ENCODE measurements at places on chromosomes 1 and 21.

- no peak for DNase-seq
These were observed 24.5 kb upstream of the VWA5B1 start for GRCh38 chr1:20266141-20266540.

DNA sequence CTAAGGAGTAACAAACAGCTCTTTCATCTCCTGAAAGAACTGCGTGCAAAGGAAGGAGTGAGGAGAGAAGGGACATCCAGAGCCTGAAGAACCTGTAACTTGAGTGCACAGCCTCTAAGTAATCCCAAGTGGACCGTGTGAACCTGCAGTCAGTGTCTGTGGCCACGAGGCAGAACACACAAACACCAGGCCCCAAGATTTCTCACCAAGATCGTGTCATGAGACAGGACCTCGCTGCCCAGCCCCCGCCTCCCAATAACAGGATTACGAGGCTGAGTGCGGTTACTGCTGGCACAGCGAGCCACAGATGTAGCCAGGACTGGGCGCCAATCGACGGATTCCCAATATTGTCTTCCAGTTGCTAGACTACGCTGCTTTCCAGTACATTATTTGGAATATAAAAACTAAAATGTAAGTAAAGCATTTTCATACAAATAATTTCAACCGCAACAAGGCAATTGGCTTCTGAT, 101.3 kb upstream of the SLC25A33 start:
- no peak for DNase-seq

DNA sequence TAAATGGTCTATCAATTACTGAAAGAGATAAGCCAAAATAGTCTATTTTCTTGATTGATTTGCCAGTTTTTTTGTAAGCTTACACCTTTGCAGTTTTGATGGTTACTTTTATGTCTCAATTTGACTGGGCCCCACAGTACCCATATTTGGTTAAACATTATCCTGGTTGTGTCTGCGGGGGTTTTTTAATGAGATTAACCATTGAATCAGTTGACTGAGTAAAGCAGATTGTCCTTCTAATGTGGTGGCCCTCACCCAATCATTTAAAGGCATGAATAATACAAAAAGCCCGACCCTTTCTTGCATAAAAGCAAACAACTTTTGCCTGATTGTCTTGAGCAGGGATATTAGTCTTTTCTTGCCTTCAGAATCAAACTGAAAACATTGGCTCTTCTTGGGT, 650.0 kb upstream of the RGS18 start:
- DNase-seq = no peak

DNA sequence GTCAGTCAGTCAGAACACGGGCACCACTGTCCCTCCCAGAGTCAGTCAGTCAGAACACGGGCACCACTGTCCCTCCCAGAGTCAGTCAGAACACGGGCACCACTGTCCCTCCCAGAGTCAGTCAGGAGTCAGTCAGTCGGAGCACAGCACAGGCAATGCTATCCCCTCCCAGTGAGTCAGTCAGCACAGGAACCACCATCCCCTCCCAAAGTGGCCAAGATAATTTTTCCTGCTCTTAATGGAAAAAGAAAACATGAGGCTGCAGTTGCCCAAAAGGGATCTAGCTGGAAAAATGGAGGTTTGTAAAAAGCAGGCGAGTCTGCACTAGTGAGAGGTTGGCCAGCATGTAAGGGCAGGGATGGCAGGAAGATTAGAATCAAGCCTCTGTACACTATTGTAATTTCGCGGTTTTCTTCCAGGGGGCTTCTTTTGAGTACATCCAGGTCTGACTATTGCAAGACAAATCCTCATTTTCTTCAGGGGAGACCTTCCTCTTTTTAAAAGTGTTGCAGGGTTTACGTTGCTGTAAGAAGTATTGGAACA, 213.8 kb downstream of the SIPA1L2 start:
- no peak for DNase-seq

DNA sequence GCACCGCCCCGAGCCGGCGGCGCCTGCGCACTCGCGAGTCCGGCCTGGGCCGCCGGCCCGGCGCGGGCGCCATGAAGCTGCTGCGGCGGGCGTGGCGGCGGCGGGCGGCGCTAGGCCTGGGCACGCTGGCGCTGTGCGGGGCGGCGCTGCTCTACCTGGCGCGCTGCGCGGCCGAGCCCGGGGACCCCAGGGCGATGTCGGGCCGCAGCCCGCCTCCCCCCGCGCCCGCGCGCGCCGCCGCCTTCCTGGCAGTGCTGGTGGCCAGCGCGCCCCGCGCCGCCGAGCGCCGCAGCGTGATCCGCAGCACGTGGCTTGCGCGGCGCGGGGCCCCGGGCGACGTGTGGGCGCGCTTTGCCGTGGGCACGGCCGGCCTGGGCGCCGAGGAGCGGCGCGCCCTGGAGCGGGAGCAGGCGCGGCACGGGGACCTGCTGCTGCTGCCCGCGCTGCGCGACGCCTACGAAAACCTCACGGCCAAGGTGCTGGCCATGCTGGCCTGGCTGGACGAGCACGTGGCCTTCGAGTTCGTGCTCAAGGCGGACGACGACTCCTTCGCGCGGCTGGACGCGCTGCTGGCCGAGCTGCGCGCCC, at the start of gene B3GALT6:
Gene B3GALT6, plus strand, starts transcription at position 30 of the 588 bp plus-strand sequence. Its CDS starts 42 bp downstream, at position 72.
- no peak for DNase-seq

- DNase-seq = no peak
These were observed 70.3 kb downstream of the SYF2 start for GRCh38 chr1:25161981-25162380.

DNA sequence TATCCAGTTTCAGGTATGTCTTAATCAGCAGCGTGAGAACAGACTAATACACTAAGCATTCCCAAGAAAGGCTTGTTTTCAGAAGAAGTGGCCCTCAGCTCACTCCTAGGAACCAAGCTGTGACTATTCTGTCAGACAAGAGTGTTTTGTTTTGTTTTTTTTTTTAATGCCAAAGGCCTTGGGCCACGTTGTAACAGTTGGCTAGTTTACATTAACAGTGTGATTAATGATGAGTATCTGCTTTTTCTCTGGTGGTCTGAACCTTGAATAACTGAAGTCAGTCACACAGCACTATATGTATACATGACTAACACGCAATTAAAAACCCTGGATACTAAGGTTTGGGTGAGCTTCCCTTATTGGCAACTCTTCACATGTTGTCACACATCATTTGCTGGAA, 21.9 kb downstream of the DPYD start:
- no peak for DNase-seq

DNA sequence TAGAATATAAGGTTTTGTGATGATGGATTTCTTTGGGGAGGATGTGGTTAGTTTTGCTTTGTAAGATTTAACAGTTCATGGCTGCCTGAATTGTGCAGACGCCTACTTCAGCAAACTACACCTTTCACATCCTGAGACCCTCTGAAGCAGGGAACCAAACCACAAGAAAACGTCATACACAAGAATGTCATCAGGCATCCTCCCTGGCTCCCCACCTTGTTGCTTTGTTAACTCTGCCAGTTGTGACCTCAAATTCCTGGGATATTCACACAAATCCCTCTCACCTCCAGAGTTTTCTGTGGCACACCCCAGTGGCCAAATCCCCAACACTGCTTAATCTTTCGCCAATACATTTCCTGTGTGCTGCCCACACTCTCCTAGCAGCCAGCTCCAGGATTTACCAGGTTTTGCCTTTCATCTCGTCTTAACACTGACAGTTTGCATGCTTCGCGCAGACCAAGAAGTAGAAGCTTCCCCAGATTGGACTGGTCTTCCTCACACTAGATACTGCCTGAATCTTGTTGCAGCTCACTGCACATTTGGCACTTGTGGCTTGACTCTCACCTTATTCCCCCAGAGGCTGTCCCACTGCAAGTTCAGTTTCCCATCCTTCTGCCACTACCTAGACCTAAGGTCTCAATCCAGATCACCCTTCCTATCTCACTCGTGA, 51.1 kb upstream of the CTTNBP2NL start:
- DNase-seq = no peak

DNA sequence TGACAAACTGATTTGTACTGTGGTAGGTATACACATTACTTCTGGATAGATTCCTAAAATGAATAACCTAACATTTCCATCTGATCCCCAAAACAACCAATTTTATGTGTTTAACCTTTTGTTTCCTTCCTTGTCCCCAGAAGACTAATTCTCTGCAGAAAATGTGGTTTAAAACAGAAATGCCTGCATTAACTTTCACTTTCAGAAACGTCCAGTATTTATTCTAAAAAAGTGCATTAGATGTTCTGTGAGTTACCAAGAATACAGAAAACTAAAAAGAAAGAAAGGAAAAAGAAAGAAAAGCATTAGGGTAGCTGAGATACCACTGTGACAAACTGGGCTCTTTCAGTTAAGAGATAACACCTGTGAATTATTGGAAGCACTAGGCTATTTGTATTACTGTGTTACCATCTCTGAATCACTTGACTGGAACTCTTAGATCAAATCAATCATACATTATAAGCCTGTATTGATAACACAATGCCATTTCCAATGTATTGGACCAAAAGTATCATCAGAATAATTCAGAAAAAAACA, 177.7 kb downstream of the NCAM2 start:
- DNase-seq = no peak

- DNase-seq = no peak
These were observed 36.0 kb upstream of the DISC1 start for GRCh38 chr1:231590453-231591198.

- no peak for DNase-seq
These were observed 50.2 kb downstream of the ADARB1 start for GRCh38 chr21:45124596-45124995.

GRCh38 chr21:44267655-44268142, 6.0 kb upstream of the DNMT3L start:
- DNase-seq = peak; percentile 7

- DNase-seq = no peak
These were observed 442.4 kb downstream of the LTN1 start for GRCh38 chr21:28550057-28550825.

GRCh38 chr1:33390542-33390941, 40.4 kb downstream of the PHC2 start:
- no peak for DNase-seq

DNA sequence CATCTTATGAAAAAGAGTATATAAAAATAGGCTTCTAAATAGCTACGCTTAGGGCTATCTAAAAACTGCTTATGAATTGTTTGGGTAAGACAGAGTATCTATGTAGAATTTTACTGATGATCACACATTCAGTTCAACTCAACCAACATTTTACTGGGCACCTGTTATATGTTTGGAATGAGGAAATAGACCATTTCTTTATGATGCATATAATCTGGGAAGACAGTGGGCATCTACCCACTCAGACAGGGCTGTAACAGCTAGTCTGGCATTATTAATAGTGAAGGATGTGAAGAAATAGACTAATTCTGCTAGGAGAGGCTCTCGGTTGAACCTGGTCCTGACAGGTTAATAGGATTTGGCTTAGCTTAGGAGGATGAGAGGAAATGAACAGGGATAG, 56.9 kb downstream of the TIAM1 start:
- no peak for DNase-seq

DNA sequence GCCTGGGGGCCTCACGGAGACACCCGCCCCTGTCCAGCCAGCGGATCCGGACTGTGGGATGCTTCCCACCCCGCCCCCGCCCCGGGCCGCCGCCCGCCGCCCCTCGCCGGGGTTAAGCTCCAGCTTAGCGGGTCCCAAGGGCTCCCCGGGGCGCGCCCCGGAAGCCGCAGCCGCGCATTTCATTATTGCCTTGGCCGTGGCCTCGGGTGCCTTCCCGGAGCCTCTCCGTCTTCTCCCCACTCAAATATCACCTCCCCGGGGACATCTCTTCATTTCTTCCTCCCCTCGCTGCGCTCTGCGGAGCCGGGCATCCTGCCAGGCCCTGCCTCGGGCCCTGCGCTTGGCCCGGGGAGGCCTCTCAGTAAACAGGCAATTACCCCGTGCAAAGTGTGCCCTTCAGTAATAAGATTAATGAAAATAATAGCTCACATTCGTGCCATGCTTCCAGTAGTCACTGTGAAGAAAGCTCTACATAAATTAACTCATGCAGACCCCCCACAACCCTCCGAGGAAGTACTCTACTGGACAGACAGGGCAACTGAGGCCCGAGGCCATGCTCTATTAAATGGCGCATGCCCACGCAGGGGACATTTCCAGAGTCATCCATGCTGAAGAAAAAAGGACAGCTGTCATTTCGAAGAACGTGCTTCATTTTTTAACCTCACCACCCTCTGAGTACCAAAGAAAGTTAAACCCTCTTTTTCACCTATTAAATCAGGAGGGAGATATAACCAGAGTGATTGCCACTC, 49.9 kb upstream of the LAPTM5 start:
- DNase-seq = no peak

DNA sequence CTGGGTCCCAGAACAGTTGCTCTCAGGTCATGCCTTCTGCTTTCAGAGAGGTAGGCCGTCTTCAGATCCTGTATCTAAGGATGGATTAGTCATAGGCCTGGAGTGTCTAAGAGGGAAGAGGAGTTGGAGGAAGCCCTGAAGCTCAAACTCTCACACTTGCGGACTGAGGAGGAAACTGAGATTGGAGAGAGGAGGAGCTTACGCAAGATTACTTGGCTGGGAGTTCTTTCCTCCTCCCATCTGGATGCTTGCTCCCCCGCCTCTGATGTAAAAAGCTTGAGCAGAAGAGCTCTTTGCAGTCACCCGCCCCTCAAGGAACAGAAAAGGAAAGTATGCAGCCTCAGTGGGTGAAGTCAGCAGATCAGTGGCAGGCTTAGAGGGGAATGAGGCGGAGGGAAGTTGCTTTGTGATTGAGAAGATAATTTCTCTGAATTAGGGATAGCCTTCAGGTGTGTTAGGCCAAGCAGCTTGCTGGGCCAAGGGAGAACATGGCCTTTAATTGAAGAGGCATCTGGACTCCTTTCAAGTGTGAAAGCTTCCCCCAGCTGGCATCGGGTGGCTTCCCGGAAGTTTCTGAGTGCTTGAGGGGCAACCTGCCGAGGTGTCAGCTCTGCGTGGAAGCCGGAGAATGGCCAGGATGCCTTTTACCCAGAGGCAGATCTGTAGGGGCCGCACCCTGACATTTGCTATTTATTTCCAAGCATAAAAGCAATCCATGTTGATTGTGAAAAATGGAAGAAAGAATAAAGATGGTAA, 6.6 kb downstream of the ADORA1 start:
- no peak for DNase-seq

GRCh38 chr1:243281672-243282071, 25.8 kb downstream of the SDCCAG8 start:
- no peak for DNase-seq

DNA sequence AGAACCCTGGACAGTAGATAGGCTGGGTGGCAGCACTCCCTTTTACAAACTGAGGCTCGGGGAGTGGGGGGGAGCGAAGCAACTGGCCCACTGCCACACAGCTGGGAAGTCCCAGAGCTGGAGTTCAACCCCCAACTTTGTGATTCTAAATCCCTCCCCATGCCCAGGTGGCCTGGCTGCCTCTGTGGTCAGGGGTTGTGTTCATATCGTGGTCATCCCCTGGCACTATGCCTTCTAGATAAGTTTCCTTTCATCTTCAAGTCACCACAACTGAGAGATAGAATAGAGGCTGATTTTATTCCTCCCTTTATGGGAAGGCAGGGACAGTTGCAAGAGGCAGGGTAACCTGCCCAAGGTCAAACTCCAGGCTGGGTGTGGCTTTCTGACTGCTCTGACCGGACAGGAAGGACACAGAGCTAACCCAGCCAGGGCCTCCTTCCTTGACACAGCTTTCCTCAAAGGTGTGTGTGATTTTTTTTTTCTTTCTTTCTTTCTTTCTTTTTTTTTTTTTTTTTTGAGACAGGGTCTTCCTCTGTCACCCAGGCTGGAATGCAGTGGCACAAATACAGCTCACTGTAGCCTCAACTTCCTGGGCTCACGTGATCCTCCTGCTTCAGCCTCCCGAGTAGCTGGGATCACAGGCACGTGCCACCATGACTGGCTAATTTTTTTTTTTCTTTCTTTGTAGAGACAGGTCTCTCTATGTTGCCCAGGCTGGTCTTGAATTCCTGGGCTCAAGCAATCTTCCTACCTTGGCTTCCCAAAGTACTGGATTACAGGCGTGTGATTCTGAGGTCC, 18.4 kb upstream of the TNFRSF1B start:
- DNase-seq = no peak

GRCh38 chr1:235650341-235651169, 971 bp upstream of the GNG4 start:
- no peak for DNase-seq

Data from stimulated activated CD4-positive, alpha-beta T cell treated with anti-CD3 and anti-CD28 coated beads, Interleukin-1b, Interleukin-23, amount 100 ng/mL, for 4 hours (primary cell).